ENCODE measurements at places on chromosomes 2 and 18.

DNA sequence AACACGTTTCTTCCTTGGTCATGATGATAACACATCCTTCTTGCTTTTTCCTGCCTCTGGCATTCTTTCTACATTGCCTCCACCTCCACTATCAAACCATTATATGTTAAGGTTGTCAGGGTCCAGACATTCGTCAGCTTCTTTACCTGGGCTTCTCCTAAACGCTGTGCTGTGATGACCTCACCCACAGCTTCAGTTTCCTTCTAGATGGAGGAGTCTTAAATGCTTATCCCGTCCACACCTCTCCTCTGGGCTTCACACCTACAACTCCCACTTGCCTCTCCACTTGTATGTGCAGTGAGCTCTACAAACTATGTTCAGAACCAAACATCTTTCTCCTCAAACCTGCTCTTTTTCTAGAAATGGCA lies 666 bp upstream of the STAT1 start:
- no peak for DNase-seq

DNA sequence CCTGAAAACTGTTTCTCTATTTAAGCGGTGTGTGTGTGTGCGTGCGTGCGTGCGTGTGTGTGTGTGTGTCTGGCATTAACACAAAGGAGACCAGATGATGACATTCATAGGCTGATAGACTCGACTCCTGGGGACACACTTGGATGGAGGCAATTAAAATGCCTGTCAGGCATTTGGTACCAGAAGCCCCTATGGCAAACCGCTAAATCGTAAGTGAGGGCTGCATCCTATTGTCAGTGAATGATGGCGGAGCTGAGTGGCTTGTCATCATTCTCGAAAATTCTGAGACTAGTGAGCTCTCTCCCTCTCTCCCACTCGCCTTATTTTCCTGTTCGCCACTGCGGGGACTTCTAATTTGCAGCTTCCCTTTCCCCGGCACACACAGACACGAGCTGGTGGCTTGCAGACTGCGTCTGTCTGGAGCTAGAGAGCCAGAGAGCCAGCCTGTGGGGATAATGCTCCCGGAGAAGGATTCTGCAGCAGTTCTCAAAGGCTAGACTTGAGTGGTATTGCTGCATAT lies 155.4 kb downstream of the MAP2 start:
- peak; percentile 31 for DNase-seq

GRCh38 chr2:85134255-85134895 lies 1.2 kb downstream of the TCF7L1 start:
- peak; percentile 35 for DNase-seq

DNA sequence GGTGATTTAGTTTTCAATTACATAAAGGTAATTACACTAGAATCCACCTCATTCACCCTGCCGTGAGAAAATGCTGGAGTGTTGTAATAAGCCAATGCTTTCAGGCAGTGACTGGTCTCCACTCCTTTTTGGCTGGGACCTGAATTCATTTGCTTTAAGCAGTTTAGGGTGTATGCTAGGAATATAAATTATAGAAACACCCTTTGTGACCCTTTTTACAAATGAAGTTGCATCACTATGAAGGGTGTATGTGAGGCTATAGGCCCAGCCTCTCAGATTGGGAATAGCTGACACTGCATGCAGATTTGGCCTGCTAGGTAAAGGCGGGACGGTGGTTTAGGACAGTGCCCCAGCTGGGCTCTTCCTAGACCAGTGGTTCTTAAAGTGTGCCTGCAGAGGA lies 50.8 kb upstream of the NFE2L2 start:
- no peak for DNase-seq

GRCh38 chr2:225090746-225091145 lies 48.5 kb upstream of the DOCK10 start:
- peak; percentile 86 for DNase-seq

DNA sequence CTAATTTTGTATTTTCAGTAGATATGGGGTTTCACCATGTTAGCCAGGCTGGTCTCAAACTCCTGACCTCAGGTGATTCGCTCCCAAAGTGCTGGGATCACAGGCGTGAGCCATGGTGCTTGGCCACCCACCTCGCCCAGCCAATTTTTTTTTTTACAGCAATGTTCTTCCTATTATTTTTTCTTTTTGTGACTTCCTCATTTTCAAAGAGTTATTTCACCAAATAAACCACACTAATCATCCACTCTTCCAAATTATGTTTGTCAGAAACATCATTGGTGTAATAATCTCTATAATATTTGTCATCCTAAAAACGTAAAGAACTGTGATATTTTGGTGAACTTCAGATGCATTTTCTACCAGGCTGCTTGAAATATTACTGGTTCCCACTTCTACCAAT lies 16.3 kb upstream of the PDCL3 start:
- no peak for DNase-seq

DNA sequence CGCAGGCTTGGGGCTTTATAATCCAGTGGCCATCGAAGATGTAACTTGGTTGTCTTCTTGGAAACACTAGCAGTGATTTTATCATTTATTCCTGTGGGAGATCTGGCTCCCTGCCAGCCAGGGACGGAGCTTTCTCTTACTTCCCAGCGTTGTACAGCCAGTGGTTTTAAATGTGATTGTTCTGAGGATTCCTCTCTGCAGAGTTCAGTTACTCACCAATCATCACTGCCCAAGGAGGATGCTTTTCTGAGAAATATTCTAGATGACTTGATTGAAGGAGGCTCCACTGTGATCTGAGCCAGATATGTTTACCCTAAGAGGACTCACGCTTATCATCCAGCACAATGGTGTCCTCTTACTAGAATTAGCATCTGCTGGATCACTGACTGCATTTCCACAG lies 744.3 kb downstream of the RNF144A start:
- peak; percentile 14 for DNase-seq

- no peak for DNase-seq
Measured at GRCh38 chr2:46530639-46531038, 51.3 kb downstream of the TMEM247 start.

DNA sequence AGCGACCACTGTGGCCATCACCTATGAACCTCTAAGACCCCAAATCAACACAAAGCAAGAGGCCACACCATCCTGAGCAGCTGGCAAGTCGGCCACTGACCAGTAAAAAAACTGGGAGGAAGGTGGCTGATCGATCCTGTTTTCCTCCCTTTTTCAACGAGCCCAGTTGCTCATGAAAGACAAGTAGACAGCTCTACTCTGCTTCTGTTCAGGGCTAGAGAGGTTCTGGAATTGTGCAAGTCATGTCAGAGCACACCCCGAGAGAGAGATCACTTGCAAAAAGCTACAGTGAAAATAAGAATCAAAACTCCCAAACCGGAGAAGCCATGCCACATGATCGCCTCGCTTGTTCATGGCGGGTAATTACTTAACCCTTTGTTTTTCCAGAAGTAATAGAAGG lies 34.6 kb downstream of the ZNF516 start:
- peak; percentile 30 for DNase-seq

GRCh38 chr2:16137080-16137755 lies 196.9 kb downstream of the MYCN start:
- DNase-seq = no peak

- DNase-seq = no peak
Measured at GRCh38 chr2:149507974-149508373, 79.6 kb downstream of the MMADHC start.

DNA sequence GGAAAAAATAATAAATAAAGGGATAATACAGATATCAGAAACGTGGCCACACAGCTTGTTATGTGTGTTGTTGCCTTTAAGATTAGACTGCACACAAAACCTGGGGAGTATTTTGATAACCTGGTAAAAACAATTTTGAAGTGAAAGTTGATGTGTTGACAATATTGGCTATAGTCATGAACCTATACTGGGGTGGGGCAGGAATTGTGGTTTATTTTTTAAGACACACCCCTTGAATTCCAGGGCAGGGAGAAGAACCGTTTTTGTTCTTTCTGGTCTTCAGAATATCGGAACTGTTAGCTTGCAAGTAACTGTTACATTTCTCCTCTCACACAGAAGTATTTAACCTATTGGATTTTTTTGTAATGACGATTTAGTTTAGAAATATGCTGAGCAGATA lies 80.4 kb downstream of the LIMS1 start:
- DNase-seq = no peak

GRCh38 chr2:147294825-147295392 lies 549.9 kb upstream of the ACVR2A start:
- DNase-seq = no peak

GRCh38 chr2:188582211-188582610 lies 290.5 kb downstream of the GULP1 start:
- peak; percentile 30 for DNase-seq

- no peak for DNase-seq
Measured at GRCh38 chr2:13666582-13667414, 950.1 kb downstream of the TRIB2 start.

DNA sequence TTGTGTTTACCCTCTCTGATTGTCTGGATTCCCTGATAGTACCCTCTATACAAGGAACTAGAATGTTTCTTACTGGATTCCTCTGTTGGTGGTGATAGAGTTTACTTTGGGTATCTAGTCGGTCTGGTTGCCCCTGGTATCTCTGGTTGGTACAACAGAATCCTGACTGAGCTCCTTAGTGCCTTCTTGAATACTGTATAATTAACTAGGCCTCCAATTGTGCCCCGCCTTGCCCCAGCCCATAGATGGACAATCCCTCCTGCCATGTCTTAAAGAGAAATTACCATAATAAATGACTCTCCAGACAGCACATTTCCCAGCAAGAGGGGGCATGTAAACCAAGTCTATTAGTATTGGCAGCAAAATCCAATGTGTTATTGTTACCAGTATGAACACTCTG lies 2.3 kb downstream of the SCN1A start:
- DNase-seq = no peak

DNA sequence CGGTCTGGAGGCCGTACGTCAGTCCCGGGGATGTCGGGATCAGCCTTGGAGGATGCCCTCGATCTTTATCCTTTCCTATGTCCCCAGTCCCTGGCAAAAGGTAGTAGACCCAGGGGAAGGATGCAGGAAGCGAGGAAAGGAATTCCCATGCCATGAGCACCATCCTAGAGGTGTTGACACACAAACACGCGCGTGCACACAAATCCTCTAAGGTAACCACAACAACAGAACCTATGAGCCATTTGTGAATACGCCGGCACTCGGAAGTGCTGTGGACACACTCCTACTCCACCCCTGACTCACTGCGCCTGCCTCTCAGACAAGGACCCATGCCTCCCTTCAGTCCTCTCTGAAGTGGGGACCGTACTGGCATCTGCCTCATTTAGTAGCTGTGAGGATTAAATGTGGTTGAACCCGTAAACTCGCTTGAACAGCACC lies 11.3 kb upstream of the MLPH start:
- DNase-seq = peak; percentile 60

DNA sequence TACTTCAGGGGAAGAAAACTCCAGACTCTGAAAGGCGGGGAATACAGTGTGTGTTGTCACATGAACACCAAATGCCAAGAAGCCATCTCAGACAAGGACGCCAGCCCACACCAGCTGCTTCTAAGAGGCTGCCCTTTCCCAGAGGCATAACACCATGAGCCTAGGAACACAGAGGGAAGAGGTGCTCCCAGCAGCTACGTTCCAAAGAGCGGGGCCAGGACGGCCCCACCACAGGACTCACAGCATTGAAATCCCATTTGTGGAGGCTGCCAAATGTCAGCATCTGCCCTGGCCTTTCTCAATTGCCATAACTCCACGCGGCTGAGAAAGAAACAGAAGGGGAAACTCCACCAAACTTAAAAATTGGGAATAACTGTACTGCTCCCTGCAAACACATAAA lies 20.1 kb upstream of the ID2 start:
- peak; percentile 53 for DNase-seq

DNA sequence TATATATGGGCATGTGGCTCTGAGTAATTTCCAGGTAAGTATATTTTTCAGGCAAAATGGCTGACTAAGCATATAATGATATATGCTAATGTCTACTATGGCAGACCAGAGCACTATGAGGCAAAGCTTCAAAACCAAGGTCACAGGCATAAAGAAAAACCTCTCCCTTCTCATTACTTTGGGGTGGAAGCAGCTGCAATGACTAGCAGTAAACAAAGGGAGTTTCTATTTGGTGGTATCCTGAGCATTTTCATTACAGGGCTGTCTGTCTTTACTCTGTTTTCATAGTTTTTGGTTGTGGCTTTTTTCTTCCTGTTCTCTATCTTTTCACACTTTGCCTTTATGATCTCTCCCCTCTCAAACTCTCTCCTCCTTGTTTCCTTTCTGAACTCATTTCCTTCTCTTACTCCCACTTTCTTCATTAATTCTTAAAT lies 15.6 kb downstream of the PDE6D start:
- DNase-seq = no peak

GRCh38 chr18:56402872-56403516 lies 235.4 kb downstream of the TXNL1 start:
- DNase-seq = peak; percentile 95

GRCh38 chr2:48346124-48346536 lies 183.8 kb upstream of the STON1 start:
- peak; percentile 37 for DNase-seq

DNA sequence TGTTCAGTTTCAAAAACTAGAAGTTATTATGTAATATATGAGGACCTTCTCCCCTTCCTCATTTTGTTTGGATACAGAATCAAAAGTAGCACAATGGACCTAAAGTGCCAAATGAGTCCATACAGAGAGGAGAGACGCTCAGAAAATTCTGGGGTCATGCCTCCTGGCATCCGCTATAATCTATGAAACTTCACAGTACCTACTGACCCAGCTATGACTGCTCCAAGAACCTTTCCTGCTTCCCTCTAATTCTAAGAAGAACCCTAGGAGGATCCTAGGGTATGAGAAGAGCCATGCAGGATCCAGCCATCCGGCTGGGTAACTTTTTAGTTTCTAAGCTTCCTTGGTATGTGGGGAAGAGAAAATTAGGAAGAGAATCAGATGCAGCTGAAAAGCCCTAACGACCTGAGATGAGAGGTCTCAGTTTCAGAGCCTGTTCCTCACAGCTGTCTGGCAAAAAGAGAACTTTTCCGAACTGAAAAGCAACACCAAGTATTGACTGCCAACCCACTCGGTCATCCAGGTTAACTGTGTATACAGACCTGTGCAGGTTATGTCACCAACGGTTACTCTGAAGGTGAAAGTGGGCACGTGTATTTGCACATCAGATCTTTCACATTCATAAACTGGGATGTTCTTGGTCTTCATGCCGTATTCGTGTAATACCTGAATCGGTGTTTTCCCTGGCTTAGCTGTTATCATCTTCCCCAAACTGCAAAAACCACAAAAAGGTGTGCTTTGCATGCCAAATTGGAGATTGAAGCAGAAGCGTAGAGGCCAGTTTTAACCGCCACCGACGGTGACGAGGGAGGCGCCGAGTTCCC lies 1.1 kb downstream of the PRKRA start:
- no peak for DNase-seq

GRCh38 chr2:4139731-4140130 lies 436.4 kb downstream of the DCDC2C start:
- DNase-seq = no peak

DNA sequence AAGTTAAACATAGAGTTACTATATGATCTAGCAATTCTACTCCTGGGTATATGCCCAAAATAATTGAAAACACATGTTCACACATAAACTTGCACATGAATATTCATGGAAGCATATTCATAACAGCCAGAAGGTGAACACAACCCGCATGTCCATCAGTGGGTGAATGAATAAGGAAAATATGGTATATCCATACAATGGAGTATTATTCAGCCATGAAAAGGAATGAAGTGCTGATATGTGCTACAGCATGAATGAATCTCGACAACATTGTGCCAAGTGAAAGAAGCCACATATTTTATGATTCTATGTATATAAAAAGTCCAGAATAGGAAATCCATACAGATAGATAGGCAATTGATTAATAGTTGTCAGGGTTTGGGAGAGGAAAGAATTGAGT lies 15.9 kb downstream of the COL4A4 start:
- no peak for DNase-seq

- no peak for DNase-seq
Measured at GRCh38 chr2:122745603-122746002, 990.2 kb downstream of the TSN start.

- no peak for DNase-seq
Measured at GRCh38 chr18:79736230-79736629, 56.6 kb downstream of the CTDP1 start.

Data from fibroblast of skin of right quadriceps (primary cell).